Ovary (tissue), 10 donors: ENCODE measurements at places on chromosomes 1 and 21. TPM values are rescaled to one million over a fixed set of nuclear protein-coding genes. Genes with fewer than 3 reads are reported as not detected.

RGS18 gene
- 2.0 TPM for total RNA-seq

CD101 gene
- 1.6 TPM for total RNA-seq

TFF2 gene
- total RNA-seq: 0.31 TPM

RPTN gene
- not detected for total RNA-seq

KCNE1 gene
- 0.88 TPM for total RNA-seq

RBP7 gene
- total RNA-seq: 1.5 TPM

NID1 gene
- 141 TPM for total RNA-seq

WNT2B gene
- total RNA-seq: 15.2 TPM

RGS4 gene
- 4.8 TPM for total RNA-seq

ACOT11 gene
- total RNA-seq: 7.6 TPM

FAM151A gene
- total RNA-seq: not detected

HES2 gene
- 0.15 TPM for total RNA-seq

FMO2 gene
- 6.1 TPM for total RNA-seq

TPR gene
- total RNA-seq: 70.2 TPM

- no peak for DNase-seq
Observed at GRCh38 chr1:33165209-33165608, 16.6 kb downstream of the TRIM62 start.

DNA sequence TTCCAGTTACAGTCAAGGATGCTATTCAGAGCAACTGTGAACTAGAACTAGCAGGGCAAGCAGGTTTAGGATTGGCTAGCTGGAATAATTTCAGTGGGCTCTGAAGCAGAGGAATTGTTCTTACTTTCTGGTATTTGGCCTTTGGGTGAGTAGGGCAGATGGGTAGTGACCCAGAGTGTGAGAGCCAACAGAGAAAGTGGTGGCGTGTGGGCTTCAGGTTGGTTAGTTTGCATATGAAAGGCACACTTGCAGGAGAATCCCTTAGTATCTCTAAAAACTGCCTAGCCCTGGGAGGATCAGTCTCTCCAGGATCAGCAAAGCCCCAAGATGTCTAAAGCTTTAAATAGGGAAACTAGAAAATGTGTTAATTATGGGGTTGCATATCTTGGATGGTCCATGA, 67.6 kb upstream of the LRRC8B start:
- no peak for DNase-seq

DNA sequence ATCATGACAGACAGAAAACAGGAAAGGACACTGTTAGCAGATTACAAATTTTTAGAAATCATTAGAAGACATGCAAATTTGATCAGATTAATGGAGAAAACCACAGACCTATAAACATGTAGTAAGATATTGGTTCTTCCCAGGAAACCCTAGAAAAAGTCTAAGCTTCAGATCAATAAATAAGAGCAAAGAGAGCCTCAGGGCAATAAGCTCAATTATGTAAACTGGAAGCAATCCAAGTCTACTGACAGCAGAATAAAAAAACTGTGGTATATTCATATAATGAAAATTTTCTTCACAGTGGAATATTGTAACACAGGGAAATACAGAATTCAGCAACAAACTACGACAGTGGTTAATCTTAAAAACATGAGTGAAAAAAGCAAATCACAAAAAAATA, 36.3 kb downstream of the NRDC start:
- no peak for DNase-seq

DNA sequence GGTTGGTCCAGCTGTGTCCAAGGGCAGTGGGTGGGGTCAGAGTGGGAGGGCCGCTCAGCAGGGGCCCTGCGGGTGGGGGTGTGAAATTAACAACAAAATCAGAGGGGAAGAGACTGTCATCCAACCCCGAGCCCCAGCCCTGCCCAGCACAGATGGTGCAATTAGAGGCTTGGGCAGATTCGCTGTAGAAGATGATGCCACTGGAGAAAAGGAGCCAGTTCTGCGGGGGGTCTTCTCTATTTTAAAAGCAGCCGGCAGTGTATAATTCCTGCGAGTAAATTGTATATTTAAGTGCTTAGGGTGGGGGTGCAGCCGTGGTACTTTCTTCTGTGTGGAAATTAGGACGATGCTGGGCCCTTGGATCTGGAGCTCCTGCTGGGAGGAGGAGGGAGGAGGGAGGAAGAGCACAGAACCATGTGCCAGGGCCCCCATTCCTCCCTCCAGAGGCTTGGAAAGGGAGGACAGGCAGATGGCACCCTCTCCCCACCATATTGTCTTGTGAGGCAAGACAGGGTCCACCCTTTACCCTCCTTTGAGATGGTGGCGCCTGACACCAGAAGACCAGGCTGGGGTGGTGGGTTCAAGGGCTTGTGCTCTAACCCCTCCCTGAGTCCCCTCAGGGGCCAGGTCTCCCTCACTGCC, 89.2 kb downstream of the ACTL8 start:
- DNase-seq: no peak

- DNase-seq: no peak
Observed at GRCh38 chr1:161978011-161978790, 45.5 kb downstream of the OLFML2B start.

GRCh38 chr1:81420760-81421159, 380.0 kb upstream of the ADGRL2 start:
- no peak for DNase-seq

DNA sequence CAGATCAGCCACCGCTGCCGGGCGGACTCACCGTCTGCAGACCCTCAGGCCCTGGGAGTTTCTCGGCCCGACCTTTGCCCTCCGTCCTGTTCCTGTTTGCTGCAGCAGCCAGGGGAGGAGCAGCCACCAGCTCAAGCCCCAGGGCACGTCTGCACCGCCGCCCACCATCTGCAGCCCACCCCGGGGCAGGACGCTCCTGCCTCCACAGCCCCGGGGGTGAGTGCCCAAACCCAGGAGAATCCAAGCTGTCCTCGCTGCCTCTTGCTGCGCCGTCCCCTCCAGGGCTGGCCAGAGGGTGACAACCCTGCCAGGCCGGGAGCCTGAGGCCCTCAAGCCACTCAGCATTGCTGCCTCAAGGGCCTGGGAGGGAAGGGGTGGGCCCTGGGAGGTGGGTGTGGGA, 1.2 kb upstream of the SLC25A34 start:
- DNase-seq: no peak

DNA sequence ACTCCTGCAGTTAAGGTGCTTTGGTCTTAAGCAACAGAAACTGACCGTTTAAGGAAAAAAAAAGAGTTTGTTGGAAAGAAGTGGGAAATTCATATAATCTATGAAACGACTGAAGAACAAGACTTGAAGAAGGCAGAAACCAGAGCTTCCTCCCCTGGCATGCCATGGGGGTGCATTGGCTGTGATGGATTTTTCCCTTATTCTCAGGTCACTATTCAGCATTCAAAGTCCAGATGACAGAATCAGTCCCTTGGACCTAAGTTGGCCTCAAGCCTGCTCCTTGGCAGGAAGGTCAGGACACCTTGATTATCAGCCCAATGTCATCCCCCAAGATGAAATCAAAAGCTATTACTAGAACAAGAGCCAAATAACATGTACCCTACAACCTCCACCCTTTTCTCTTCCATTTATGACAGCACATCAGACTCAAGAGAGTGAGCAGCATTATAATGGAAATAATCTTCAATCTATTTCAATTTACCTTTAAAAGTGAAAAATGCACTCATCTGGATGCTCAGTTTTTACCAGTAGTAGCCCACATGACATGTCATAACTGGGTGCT, 15.8 kb upstream of the TMEM9 start:
- no peak for DNase-seq

- DNase-seq: no peak
Observed at GRCh38 chr1:119656410-119656955, 8.4 kb upstream of the ZNF697 start.

DNA sequence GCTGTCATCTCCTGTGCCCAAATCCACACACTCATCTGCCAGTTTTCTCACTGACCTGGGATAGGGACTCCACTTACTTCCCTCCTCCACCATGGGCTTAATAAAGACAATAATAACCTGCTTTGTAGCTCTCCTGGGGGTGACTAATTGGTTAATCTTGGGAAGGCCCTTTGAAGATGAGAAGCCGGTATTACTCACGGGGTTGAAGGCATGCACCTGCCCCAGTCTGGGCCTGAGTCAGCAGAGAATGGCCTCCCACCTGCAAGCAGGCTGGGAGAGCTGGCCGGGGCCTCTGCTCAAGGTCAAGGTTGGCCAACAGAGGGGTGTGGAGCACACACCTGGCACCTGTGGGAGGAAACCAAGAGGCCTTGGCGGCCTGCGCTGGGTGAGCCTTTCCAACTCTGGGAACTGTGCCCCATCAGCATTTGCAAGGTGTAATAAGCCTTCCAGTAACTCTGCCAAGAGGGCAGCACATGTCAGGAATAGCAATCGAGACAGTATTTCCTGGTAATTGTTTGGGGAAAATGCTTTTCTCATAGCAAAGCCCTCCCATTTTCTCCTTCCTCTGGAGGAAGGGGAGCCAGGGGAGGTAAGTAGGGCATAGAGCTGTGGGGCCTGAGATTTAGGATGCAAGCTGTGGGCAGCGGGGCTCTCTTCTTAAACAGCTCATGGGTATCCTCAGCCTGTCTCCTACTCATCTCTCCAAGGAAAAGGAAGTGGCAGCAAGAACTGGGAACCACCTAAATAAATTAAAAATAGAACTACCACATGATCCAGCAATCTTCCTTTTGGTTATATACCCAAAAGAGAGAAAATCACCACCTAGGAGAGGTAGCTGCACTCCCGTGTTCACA, 49.0 kb downstream of the TOMM20 start:
- DNase-seq: peak; percentile 41

DNA sequence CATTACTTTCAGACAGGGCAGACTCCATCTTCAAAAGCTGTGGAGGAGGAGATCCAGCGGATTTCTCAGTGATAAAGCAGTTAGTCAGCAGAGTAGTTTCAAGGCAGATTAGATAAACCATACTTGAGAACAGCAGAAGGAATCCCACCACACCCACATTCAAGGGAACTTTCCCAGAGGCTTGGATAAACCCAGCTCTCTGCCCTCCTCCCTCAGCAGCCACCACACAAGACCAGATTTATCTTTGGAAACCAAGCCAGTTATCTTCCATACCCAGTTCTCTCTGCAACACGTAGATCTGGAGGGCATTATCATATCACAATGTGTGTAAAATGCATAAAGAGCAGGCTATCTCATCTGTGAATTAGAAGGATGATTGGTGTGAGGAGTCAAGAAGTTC, 40.2 kb downstream of the GFI1 start:
- no peak for DNase-seq

- no peak for DNase-seq
Observed at GRCh38 chr1:196209265-196209664, 399.0 kb downstream of the KCNT2 start.

DNA sequence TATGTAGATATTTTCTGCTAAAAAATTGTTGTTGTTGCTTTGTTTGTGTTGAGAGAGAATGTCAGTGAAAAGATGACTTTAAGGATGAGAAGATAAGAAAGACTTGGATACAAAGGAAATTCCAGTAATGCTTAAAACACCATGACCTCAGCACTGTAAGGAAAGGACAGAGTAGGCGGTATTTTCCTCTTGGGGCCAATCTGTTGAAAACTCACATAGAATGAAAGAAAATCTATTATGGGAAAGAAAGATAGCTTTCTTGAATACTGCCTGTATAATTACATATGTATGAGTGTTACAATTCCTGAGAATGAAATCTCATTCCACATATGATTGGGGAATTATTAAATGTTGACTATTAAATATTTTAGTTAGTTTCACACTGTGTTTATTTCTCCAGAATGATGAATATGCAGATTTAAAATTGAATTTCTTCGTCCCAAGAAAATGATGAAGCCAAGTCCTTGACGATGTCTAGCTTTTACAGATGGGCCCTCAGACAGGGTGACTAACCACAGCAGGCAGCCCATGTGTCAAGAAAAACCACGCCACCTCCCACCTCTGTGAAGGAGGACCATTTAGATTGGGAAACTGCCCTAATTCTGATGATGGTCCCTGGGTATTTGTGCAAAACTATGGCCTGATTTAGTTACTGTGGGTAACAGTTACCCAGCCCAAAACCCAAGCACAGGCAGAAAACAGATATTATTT, 49.7 kb upstream of the LMO4 start:
- DNase-seq: no peak

- DNase-seq: no peak
Observed at GRCh38 chr1:43992232-43992995, 1.0 kb downstream of the CCDC24 start.

- DNase-seq: no peak
Observed at GRCh38 chr1:71586030-71586429, 505.2 kb upstream of the ZRANB2 start.

DNA sequence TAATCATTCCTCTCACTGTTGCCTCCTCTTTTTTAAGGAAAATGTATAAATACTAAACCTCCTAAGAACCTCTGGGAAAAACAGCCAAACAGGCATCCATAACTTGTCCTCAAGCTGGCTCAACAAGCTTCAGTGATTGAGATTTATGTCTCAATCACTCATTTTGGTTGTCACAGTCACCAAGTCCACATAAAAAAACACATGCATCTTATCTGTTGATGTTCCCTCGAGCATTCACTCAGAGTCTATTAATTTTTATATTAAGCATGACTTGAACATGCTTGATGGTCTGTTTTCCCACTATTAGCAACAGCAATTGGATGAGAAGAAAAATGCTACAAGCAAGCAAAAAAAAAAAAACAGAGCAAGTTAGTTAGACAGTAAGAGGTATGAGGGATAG, 254.3 kb downstream of the RGS7 start:
- no peak for DNase-seq

- DNase-seq: no peak
Observed at GRCh38 chr21:37337831-37338230, 28.7 kb upstream of the DYRK1A start.

DNA sequence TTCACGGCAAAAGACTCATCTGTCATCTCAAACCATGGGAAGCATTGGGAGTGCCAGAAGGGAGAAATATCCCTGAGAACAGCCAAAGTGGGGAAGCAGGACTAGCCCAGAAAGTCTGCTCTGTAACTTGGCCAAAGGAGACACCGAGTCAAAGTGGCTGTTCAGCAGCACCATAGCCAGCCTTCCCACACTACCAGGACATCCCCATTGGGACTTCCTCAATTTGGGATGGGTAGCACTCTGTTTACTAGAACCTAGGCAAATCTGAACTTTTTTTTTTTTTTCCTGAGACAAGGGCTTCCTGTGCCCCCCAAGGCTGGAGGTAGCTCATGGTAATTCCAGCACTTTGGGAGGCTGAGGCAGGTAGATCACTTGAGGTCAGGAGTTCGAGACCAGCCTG, 93.0 kb downstream of the ENAH start:
- DNase-seq: no peak

- no peak for DNase-seq
Observed at GRCh38 chr1:30899577-30900389, 8.8 kb downstream of the SDC3 start.

GRCh38 chr1:61184040-61184713, 101.8 kb downstream of the NFIA start:
- peak; percentile 97 for DNase-seq

GRCh38 chr1:201530741-201531531, 8.0 kb upstream of the NAV1 start:
- peak; percentile 72 for DNase-seq

DNA sequence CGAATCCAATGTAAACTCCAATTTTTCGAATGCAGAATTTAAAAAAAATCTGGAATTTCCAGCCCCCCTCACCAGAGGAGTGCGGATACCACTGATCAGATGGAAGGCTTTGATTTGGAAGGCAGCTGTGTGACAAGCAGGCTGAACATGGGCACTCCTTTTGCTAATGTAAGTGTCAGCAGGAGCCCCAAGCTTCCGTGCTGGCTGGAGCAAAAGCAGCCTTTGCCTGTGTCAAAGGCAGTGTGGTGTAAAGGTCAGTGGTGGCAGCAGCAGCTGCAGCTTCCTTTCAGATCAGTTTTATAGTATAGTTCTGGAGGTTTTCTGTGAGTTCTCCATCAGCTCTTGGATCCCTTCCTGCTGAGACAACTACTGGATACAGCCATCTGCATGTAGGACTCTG, 259.9 kb downstream of the CTH start:
- no peak for DNase-seq
